Activated CD4-positive, alpha-beta memory T cell treated with anti-CD3 and anti-CD28 coated beads, Interleukin-2, amount 10 ng/mL, durations not matched to agents 7 days and 5 days (primary cell): ENCODE measurements at places on chromosomes 1 and 21.

DNA sequence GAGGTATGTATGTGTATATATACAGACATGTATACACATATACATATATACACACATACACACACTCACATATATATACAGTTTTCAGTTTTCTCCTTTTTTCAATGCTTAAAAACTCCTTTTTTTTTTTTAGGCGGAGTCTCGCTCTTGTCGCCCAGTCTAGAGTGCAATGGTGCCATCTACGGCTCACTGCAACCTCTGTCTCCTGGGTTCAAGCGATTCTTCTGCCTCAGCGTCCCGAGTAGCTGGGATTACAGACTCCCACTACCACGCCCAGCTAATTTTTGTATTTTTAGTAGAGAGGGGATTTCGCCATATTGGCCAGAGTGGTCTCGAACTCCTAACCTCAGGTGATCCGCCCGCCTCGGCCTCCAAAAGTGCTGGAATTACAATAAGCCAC is 27.0 kb downstream of the STYXL2 start:
- no peak for DNase-seq

DNA sequence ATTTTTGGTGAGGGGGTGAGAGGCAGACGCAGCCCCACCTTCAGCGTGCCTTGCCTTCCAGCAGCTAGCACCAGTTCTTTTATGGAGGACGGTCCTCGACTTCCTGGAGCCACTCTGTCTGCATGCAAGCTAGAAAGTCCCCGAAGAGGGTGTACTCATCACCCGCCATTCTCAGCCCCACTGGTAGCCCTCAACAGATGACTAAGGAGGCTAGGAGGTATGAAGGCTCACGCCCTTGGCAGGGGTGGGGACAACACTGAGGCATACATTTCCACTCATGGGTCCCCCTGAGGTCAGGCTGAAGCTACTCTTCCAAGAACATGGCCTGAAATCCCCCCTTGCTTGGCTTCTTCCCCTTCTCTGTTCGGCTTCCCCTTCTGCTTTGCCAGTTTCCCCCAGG is 8.9 kb upstream of the PTPRF start:
- DNase-seq: no peak

DNA sequence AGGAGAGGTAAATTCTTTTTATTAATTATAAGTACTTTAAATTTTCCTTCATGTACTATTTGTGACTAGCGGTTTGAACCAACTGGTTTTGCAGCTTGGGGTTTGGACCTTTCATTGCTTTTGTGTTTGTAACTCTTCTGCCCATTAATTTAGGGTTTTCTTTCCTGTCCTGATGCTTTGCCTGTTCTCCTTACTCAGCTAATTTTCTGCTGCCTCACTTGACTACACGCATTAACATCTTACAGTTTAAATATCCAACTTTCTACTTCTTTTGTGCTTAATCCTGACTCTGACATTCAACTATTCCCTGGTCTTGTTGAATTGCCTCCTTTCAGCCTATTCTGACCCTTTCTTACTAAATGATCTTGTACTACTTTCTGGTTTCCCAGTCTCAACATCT is 135.6 kb downstream of the PTPRC start:
- DNase-seq: no peak

DNA sequence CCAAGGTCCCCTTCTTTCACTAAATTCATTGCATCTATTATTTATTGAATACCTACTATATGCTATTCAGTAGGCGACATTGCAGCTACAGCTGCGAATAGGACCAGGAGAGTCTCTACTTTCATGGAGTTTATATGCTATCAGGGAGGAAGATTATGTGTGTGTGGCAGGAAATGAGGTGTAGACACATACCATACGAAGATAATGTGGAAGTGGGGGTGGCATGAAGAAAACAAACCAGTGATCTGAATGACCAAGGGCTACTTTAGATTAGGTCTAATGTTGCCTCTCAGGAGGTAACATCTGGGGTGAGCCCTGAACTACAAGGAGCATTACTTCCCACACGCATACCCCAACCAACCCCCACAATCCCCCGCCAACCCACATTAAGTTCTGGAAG is 1.0 kb upstream of the PPIH start:
- no peak for DNase-seq

GRCh38 chr1:33818071-33818470 is 45.8 kb upstream of the HMGB4 start:
- no peak for DNase-seq
